PC-9 (cell line): ENCODE measurements at places on chromosomes 5 and 9. TPM values are rescaled to one million over a fixed set of nuclear protein-coding genes. Genes with fewer than 3 reads are reported as not detected.

Gene GARNL3
- 10.8 and 18.1 TPM in 2 replicates for total RNA-seq

DNA sequence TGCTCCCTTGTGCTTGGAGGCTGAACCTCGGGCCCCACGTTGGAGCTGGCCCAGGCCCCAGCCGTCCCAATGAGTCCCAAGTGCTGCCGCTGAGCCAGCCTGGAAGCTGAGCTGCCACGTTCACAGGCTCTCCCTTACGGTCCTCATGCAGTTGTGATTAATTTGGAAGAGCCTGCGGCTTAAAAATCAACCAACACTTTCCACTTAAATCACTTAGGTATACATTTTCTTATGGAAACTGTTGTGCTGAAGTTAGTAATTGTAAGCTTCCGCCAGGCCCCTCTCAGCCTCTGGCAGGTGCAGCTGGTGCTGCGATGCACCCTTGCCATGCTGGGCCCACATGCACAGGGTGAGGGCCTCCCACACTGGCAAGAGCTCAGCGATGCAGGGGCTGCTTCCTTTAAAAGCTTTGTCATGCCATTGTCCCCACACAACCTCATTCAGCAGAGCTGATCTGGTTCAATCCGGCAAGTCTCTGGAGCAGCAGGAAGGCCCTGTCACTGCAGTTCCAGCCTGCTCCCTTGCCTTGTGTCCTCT, 61.0 kb downstream of the IPPK start:
- H3K36me3 ChIP-seq, result no peaks in the 10 kb centered on the region; the same call in 1 of the 2 replicates
- H3K27me3 ChIP-seq, result no peaks in the 10 kb centered on the region
- no peak for DNase-seq
- H3K4me3 ChIP-seq, result no peak overlapping the region

DNA sequence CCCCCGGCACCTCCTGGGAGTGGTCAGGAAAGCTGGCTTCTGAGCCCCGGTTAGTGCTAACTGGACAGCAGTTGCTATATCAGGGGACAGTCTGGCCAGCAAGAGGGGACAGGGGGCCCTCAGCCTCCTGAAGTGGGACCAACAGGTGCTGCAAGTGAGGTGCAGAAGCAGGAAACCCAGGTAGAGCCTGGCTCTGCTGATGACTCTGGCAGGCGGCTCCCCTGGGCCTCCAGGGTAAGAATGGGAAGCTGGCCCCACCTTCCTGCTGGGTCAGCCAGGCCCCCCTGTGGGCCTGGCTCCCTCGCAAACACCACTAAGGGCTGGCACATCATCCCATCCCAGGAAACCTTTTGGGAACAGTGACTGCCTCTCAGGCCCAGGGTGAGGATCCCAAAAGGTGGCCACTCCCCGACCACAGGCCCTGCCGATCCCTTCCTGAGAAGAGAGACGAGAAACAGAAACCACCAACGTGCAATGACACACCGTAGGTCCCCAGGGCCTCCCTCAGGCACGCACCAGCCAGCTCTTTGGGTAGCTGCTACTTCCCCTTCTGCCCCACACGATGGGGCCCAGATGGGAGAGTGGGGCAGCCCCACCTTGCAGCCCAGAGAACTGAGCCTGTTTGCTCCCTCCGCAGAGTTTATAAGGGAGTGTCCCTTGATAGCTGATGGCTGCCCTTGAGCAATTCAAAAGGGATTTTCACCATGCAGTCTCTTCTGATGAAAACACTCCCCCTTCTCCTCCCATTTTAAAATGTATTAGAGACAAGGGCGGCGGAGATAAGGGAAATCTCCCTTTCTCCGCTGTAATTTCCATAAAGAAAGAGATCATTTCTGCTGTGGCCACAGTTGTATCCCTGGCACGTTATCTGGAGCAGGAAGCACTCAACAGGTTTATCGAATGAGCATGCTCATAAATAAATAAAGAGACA, 76.8 kb downstream of the STK10 start:
- DNase-seq, result no peak
- H3K36me3 ChIP-seq, result no peaks in the 10 kb centered on the region
- no peaks in the 10 kb centered on the region for H3K27me3 ChIP-seq
- no peak overlapping the region for H3K4me3 ChIP-seq

DNA sequence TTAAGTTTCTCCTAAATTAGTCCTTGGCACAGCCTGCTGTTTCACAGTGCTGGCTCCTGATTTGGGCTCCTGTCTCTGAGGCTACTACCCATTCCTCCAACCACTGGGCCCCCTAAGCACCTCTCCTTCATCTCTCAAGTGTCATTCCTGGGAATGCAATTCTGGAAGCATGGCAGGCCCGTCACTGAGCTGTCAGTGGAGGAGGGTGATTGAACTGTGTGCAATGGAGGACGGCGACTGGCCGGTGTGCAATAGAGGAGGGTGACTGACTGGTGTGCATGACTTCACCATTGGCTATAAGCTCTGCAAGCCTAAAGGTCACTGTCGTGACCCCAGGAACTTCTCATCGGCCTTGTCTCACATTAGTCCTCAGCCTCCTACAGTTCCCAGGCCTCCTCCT, 12.4 kb upstream of the IL17B start:
- H3K27me3 ChIP-seq, result no peaks in the 10 kb centered on the region
- no peak overlapping the region for H3K27ac ChIP-seq
- no peak for DNase-seq
- no peaks in the 10 kb centered on the region for H3K4me1 ChIP-seq

- no peaks in the 10 kb centered on the region for H3K4me1 ChIP-seq
- no peak overlapping the region for H3K4me3 ChIP-seq
- H3K36me3 ChIP-seq, result no peaks in the 10 kb centered on the region
These were observed 168.5 kb downstream of the RAB3C start for GRCh38 chr5:58751222-58751837.

DNA sequence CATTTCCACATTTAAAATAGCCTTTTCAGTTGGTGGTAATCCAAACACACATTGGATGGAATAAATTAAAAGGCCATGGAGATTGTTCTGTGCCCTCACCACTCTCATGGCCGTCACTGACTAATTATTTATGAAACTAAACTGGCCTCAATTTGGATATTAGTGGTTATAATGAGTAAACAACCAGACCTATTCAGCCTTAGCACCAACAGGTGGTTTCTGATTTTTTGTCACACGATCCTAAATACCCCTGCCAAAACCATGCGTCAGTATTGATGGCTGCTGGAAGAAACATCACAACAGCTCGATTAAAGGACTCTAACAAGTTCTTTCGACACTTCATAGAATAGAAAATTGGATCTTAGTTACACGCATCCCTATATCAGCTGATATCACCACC, 276.0 kb upstream of the DAP start:
- H3K4me1 ChIP-seq, result no peaks in the 10 kb centered on the region
- no peak overlapping the region for H3K27ac ChIP-seq
- no peak for DNase-seq
- no peak overlapping the region for H3K4me3 ChIP-seq

Gene NEURL1B
- total RNA-seq, result 14.3 and 20.4 TPM in 2 replicates

DNA sequence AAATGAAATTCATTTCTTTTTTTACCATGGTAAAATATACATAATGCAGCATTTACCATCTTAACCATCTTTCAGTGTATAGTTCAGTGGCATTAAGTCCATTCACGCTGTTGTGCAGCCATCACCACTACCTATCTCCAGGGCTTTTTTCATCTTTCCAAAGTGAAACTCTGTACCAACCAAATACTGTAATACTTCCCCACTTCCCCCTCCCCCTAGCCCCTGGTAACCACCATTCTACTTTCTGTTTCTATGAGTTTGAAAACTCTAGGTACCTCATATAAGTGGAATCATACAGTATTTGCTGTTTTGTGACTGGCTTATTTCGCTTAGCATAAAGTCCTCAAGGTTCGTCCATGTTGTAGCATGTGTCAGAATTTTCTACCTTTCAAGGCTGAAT, 23.4 kb downstream of the SPAAR start:
- no peak overlapping the region for H3K27ac ChIP-seq
- no peak for DNase-seq
- H3K4me3 ChIP-seq, result no peak overlapping the region

- H3K4me1 ChIP-seq, result no peaks in the 10 kb centered on the region
- no peaks in the 10 kb centered on the region for H3K27me3 ChIP-seq
- no peak for DNase-seq
- H3K36me3 ChIP-seq, result no peaks in the 10 kb centered on the region
- H3K27ac ChIP-seq, result no peak overlapping the region
These were observed 27.5 kb upstream of the NCS1 start for GRCh38 chr9:130144703-130145102.

Gene ADAMTS12
- total RNA-seq, result 71.1 and 103 TPM in 2 replicates
